ENCODE measurements at places on chromosomes 3 and 15.
A peak's percentile ranks its signal among the peaks of the same experiment; 100 is the strongest.

GRCh38 chr3:25365636-25366035, 62.4 kb upstream of the RARB start:
- no peak for DNase-seq

GRCh38 chr3:189192725-189193124, 21.0 kb downstream of the TPRG1 start:
- no peak for DNase-seq

DNA sequence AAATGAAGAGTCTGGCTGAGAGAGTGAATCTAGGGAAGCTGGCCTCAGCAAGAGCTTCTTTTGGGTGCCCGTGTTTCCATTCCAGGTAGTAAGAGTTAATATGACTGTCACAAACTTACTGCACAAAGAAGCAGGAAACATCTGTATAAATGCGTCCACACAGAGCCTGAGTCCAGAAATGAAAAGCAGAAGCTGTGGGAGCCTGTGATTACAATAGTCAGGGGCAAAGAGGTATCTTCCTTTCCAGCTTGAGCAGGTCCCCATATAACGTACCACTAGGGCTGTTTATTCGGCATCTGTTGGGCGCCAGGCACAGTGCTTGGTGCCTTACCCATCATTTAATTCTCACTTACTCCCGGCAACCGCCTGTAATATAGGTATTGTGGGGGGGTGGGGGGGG, 40.5 kb upstream of the B3GNT5 start:
- no peak for DNase-seq

- no peak for DNase-seq
Observed at GRCh38 chr3:143951351-143951971, 20.2 kb upstream of the DIPK2A start.

GRCh38 chr3:14338898-14339458, 63.4 kb upstream of the SLC6A6 start:
- DNase-seq = no peak

DNA sequence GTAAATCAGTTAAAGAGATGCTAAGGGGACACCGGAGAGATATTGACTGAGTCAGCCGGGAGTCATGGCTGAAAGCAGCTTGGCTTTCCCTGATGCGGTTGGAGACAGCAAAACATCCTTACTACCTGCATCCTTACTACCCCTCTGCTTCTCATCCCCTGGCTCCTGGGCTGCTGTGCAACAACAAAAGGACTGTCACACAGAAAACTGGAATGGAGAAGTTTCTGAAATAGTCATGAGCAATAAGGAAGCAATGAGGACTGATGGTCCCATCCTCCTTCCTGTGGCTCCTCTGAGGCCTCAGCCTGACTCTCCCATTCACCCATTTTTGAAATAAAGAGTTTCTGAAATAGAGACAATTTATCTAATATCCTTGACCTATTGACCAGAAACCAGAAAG, 1.1 kb downstream of the HCLS1 start:
- DNase-seq = no peak

- DNase-seq = peak; percentile 40
Observed at GRCh38 chr15:63374686-63375520, 6.7 kb downstream of the CA12 start.

GRCh38 chr15:70533931-70534742, 229.2 kb downstream of the UACA start:
- no peak for DNase-seq

GRCh38 chr3:65655061-65655460, 383.7 kb downstream of the MAGI1 start:
- DNase-seq = no peak

DNA sequence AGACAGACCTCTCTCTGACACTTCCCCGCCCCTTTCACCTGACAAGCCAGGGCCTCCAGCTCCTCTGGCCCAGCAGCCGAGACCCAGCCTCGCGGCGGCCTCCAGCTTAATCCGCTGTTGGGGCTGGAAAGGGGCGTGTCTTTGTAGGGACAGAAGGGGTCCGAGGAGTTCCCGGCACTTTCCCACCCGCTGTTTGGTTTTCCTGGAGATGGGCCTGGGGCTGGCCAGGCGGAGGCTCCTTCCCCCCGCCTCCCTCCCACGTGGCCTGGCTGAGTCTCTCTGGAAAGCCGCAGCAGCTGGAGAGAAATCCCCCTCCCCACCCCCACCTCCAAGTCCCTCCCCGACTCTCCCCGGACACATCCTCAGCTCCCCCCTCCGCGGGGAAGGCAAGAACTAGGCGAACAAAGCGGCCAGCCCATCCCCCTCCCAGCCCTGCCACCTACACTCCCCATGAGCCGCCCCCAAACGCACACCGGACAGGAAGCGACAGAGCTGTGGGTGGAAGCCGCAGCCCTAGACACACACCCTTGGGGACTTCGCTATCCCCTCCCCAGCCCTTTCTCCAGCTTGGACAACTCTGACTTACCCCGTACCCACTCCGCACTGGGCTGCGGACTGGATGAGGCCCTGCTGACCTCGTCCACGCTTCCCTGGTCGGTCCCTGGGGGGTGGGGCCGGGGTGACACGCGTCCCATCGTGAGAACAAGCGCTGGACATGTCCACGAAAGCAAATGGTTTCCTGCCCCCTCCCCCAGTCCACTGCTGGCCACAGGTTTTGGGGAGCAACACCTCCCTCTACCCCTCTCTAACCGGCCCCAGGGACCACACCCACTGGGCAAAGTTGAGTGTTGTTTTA, 1.2 kb downstream of the IGDCC4 start:
- DNase-seq = peak; percentile 33

GRCh38 chr3:117036259-117036799, 326.8 kb downstream of the TUSC7 start:
- DNase-seq = peak; percentile 40

- DNase-seq = no peak
Observed at GRCh38 chr3:107421881-107422280, 44.6 kb downstream of the CCDC54 start.

DNA sequence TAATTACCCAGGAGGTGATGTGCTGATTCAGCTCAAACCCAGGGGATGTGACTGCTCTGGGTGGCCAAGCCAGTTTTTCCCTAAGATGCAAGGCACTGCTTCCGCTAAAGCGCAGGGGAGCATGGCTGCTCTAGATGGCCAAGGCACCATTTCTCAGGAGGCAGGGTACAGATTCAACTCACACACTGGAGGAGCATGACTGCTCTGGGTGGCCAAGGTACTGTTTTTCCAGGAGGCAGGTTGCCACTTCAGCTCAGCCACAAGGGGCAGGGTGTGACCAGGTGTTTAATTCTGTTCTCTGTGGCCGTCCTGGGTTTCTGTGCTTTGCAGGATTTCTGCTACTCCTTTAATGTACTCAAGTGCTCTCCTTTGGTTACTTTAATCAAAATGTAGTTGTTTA, 659.3 kb upstream of the ARRDC4 start:
- no peak for DNase-seq

DNA sequence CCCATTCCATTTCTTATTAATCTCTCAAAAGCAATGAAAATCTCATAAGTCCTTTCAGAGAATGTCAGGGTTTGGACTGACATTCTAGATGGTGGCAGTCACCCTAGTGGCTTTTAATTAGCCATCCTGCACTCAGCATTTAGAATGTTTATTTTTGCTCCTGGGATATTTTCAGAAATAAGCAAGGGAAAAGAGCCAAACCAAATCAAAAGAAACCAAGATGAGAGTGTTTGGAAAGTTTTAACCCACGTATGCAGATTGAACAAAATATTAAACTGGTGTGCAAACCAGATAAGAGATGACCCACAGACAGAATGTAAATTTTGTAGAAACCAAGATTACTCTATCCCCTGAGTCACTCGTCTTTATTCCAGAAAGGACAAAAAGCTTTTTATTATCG, 275.8 kb downstream of the SQOR start:
- DNase-seq = no peak

DNA sequence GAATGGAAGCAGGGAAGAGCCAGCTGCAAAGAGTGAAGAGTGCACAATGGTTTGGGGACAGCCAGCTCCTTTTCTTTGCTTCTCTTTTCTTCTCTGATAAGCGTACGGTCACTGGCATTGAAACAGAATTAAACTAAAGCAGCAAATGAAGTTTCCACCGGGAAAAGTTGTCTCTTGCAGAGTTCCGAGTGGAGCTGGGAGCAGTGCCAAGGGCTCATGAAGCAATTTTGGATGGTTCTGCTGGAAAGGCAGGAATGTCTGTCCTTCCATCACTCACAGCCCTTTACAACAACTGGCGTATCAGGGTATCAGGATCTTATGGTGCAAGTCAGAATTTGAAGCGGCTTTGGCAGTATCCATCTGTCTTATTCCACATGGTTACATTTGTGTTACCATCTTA, 1042.9 kb downstream of the NTRK3 start:
- no peak for DNase-seq

- DNase-seq = no peak
Observed at GRCh38 chr3:66476852-66477381, 23.9 kb downstream of the LRIG1 start.

DNA sequence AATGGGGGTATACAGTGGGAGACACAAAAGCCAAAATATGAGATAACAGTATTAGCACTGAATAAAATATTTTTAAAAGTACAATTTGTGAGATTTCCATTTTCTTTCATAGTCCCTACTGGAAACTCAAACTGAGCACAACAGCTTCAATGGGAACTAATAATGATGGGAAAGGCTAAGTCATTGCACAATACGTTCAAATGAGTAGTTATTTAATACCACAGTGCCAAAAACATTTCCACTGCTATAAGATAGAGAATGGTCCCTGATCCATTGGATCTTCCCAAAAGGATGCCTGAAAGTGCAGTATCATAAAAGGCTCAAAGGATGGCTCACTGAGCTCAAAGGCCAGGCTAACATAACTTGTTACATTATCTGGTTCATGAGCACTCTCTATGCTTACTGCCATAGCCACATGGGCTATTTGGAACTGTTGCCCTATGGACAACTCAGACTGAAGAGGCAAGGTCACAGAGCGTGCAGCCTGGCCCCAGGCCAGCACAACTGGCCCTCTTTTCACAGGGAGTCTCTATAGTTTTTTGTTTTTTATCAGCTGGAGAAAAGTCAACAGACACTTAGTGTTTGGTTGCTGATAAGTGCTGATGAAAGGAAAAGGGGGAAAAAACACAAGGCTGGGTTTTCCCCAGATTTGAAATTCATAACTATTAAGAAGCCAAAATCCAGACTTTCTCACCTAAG, 54.1 kb upstream of the PPIB start:
- DNase-seq = no peak

DNA sequence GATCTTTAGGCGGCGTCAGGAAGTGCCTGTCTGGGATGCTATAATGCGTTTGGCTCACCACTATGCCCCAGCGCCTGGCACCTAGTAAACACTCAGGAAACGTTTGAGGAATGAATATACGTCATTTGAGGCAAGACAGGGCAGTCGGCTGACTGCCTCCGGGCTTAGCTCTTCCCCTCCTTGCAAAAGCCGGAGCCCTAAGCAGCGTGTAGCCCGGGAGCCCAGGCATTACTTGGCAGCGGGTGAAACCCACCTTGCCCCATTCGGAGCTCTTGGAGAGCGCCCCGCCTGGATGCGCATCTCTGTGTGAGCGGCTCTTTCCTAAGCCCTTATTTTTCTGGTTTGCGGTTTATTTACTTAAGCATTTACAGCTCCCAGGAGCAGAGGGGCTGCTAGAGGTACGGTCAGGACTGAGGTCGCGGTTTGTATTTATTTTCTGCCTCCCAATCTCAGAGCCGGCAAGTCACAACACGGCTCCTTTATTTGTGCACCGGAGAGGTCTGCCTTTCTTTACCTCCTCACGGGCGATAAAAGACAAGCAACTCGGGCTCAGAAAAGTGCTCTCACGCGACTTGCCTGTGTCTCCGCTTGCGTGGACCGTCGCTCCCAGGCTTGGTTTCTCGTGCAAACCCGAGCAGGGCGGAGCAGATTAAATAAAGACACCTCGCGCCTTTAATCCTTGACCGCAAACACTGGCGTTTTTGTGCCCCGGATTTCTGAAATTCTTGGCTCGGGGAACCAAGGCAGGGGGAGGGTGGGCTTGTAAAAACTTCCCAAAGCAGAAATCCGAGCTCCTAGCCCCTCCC, 737 bp upstream of the ITPR1 start:
- DNase-seq = peak; percentile 55

DNA sequence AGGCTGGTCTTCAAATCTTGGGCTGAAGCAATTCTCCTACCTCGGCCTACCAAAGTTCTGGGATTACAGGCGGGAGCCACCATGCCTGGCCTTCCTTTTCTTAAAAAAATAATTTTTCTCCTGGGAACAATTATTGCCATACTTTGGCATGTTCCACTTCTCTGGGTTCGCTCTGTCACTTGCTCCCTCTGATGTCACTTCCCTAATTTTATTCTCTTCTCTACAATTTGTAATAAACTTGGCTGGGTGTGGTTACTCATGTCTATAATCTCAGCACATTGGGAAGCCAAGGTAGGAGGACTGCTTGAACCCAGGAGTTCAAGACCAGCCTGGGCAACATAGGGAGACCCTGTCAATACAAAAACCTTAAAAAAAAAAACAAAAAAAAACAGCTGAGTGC, 6.1 kb upstream of the IMPDH2 start:
- DNase-seq = no peak
